Fibroblast of gingiva (primary cell): ENCODE measurements at places on chromosomes 1 and 21.

DNA sequence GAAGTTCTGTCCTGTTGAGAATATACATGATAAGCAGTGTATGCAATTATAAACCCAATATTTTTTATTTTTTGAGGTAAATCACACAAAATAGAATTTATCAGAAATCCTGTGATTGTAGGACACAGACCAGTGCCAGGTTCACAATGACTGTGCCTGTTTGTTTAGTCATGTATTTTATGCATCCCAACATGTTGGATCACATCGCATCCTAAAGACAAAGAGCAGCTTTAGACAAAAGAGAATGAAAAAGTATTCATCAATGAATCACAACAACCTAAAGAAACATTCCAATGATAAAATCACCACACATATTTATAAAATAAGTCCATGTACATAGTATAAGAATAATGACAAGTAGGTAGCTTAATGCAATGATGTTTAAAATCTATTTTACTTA lies 53.2 kb upstream of the LRRC8D start:
- no peak for DNase-seq

GRCh38 chr1:91805311-91805801 lies 80.6 kb downstream of the TGFBR3 start:
- DNase-seq: no peak

DNA sequence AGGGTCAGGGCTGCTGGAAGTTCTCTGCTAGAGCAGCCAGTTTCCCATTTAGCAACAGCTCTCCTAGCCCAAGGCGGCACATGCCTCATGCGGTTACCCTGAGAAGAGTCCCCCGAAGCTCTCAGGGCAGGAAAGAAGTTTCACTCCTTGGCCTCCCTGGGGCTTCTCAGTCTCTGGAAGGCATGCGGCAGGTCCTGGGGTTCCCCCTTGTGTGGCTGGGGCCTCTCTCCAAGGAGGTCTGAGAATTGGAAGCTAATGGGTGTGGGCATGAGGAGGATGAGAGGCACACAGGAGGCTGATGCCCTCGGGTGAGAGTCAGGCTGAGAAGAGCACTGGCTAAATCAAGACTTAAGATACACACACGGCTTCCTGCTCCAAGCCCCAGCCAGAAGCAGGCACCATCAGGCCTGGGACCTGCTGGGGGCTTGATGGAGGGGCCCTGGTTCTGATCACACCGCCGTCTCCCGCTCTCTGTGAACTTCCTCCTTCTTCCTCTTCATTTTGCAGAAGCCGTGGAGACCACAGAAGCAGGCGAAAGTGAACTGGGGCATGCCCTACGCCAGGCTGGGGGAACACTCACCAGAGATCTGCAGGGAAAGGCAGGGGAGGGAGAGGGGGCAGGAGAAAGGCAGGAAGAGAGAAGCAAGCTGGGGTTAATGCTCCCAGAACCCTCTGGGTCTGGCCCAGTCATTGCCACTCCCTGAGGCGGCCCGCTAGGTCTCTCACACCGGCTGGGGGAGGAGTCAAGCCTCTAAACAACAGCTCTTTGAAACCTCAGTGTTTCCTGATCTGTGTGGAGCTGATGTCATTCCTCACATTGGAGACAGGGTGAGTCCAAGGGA lies 15.1 kb downstream of the BLACAT1 start:
- DNase-seq: no peak

DNA sequence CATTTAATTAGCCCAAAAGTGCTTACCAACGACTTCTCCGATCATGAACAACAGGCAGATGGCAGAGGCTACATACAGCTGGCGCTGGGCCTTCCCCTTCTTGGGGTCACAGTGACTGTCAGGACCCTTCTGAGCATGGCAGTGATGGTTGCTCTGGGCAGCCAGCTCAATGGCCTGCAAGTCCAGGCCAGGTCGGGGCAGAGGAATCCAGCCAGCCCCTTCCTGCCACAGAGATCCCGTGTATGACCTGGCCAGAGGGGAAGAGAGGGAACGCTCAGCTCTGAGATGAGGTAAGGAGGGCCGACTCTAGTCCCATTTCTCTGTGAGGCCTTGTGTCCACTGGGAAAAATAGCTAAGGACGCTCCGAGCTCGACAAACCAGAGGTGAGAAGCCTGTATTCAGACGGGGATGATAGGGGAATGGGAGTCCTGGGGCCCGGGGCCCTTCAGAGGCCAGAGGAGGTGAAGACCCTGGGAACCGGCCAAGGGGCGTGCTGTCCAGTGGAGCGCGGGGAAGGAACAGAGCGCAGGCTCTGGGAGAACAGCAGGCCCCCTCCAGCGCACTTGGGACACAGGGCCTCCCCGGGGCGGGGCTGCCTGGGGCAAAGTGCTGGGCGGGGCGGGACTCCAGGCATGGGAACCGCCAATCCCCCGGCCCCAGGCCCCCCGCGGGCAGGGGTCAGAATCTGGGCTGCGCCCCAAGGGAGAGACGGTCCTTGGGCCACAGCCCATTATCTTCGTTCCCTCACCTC lies 772 bp downstream of the SLC30A2 start:
- no peak for DNase-seq

- DNase-seq: no peak
Measured at GRCh38 chr1:101907264-101907663, 89.5 kb downstream of the OLFM3 start.

DNA sequence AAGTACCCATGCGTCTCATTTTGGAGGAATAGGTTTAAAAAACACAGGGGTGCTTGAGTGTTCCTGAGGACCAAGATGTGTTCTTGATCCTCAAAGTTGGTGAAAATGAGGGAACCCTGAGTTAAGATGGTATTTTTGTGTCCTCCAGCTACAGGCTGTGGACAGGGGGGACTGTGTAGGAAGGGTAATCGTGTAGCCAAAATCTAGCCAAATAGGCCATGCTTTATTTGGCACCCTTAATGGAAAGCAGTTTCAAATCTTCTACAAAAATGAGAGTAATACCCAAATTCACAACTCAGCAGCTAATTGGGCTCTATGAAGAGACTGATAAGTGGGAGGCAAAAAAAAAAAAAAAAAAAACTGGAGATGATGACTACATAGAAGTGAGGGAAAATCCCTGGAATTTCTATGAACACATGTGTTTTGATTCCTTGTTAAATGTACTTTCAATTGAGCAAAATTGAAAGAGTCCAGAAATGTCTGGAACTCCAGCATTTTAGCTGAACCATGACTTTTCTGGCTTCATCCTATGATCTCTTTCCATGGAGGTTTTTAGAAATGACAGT lies 470 bp downstream of the HSD11B1 start:
- no peak for DNase-seq

DNA sequence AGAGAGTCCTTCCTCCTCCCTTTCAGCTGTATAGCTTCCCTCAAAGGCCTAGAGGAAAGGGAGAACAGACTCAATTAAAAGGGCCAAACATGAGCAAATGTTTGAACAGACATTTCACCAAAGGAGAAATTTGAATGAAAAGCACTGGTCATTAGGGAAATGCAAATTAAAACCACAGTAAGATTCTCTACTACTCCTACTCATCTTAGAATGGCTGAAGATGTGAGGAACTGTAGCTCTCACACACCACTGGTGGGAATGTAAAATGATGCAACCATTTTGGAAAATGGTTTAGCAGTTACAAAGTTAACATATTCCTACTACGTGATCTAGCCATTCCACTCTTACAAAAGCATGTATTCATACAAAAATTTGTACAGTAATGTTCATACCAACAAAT lies 253.0 kb upstream of the HOOK1 start:
- no peak for DNase-seq

GRCh38 chr1:66933887-66934700 lies 9.3 kb downstream of the MIER1 start:
- no peak for DNase-seq

- DNase-seq: no peak
Measured at GRCh38 chr21:15775291-15775690, 45.5 kb downstream of the USP25 start.

DNA sequence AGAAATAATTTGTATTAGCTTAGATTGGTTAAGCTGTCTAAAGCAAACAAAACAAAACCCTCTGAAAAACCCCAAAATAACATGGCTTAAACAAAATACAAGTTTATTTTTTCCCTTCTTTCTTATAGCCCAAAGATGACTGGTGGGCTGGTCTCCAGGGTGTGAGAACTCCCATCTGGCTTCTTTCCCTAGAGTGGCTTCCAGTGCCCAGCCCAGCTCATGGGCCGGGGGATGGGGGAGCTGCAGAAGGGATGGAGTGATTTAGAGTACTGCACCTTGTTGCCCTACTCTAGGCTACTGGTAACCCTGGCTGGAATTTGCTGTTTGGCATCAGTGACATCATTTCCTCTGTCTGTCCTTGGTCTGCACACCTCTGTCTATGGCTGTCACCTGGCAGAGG lies 223.0 kb downstream of the PBX1 start:
- DNase-seq: no peak

DNA sequence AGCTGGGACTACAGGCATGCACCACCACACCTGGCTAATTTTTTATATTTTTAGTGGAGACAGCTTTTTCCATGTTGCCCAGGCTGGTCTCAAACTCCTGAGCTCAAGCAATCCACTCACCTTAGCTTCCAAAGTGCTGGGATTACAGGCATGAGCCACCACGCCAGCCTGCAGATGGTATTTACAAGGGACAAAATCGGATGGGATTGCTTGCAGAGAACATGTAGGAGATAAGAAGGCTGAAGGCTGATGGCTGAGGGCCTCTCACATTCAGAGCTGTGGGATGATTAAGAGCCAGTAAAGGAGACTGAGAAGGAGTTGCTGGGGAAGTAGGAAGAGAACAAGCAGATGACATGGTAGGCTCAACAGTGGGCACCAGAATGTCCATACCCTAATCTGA lies 24.0 kb upstream of the QSOX1 start:
- DNase-seq: no peak

DNA sequence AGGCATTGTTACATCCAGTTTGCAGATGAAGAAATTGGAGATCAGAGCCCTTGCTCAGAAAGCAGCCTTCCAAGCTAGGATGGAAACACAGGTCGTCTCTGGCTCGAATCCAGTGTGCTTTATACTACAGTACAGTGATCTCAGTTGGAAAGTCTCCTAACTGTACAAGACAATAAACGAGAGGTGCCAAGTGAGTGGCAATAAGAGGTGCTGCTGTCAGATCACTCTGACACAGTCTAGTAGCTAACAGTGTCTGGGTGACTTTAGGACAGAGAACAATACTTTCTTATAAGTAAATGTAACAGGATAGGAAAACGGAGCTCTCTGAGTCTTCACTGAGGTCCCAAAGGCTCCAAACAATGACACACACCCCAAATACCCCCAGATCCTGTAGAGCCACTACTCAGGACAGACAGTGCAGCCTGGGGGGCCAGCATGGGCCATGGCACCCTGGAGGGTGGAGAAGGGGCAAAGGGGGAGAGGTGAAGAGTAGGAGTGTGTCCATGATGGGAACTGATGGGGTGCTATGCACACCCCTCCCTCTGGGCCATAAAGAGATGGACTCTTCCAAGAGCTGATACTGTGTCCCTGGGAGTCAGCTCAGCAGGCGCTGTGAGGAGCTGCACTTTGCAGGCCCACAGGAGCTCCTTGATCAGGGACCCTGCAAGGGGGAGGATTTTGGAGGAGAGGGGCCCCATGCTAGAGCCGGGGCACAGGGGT lies 3.3 kb downstream of the SH3BGR start:
- no peak for DNase-seq

DNA sequence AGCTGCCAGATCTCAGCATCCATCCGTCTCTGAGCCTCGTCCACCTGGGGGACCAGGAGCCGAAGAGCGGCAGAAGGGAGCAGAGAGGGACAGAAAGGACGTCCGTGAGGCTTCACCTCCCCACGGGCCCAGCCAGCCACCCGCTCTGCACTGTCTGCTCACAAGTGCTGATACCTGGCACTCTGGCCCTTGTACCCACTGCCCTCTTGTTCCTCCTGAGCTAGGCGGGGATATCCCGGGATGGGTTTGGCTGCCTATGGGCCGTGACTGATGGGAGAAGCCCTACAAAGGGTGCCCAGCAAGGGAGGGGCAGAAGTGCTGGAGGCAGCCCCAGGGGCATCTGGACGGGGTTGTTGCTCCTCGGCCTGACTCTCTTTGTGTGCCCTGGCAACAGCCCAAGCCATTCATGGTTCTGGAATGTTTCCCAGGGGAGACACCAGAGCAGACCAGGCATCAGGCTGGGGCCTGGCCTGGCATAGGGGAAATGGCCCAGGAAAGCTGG lies 57.6 kb downstream of the LDLRAD2 start:
- peak; percentile 90 for DNase-seq

DNA sequence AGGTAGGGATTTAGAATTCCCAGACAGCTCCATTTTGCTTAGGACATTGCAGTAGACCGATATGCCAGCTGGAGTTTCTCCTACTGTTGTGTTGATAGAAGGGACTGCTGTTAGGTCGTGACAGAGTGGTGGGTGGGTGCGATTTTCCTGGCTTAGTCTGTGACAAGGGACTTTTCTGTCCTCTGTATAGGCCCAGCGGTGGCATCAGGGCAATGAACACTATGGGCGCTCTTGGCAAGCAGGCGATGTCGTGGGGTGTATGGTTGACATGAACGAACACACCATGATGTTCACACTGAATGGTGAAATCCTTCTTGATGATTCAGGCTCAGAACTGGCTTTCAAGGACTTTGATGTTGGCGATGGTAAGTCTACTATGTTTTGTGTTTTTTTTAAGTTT lies 321.8 kb downstream of the ZP4 start:
- DNase-seq: no peak

- DNase-seq: no peak
Measured at GRCh38 chr1:3663999-3664699, 11.8 kb downstream of the TP73 start.

GRCh38 chr1:11441211-11441952 lies 37.6 kb upstream of the DISP3 start:
- DNase-seq: no peak

- DNase-seq: peak; percentile 56
Measured at GRCh38 chr21:20971296-20971921, 26.8 kb upstream of the NCAM2 start.

DNA sequence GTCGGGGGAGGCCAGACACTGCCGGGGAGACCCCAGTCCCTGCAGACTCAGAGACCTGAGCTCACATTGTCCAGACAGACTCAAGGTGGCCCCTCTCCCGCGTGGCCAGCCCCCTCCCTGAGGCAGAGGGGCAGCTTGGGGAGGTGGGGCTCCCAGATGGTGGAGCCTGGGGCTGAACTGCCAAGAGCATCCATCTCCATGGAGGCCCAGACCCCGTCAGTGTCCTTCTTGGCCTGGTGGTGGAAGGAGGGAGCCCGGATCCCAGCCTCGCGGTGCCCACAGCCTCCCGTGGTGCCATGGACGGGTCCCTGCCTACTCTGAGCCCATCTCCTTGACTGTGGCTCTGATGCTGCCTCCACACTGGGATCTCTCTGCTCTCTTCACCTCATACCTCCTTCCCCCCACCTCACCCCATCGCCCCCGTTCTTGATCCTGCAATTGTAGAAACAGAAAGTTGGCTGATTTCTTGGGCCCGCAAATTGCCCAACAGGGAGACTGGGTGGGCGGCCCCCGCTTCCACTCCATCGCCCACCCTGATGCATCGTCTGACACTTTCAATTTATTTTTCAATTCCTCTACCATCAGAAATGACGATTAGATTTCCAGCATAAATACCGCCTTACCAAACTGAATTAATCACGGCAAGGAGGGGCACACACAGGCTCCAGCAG lies 348.9 kb downstream of the MATN1 start:
- DNase-seq: no peak

GRCh38 chr1:93528412-93528811 lies 80.5 kb downstream of the FNBP1L start:
- DNase-seq: no peak
